ENCODE measurements at places on chromosomes 5 and 9.

GRCh38 chr9:73577848-73578247 is 426.2 kb downstream of the ANXA1 start:
- peak; percentile 36 for DNase-seq

GRCh38 chr5:74367241-74367733 is 273.2 kb downstream of the ENC1 start:
- DNase-seq, result no peak

DNA sequence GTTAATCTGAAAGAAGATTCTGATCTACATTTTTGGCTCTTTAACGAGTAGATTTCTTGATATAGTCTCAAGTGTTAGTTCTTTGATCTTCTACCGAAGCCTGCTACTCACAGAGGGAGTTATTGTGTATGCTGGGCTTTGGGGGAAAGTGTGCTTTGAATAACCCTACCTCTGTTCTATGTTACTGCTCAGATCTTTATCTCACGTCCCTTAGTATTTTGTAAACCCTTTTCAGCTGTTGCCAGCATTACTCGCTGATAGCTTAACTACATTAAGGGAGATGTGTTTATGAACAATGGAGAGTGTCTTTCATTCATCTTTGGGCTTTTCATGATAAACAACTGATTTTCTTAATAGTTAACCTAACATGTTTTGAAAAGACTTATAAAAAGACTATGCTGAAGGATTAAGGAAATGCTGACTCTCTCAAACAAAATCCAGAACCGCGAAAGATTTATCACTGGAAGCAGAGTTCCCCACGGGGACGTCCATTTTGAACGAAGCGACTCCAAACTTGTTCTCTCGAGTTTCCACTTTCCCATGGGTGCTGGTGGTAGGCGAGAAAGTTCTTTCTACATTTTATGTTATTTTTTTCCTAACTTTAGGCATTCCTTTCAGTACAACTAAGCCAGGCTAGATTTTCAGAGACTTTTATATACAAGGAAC is 27.9 kb upstream of the ALDH1A1 start:
- DNase-seq, result no peak

- no peak for DNase-seq
Observed at GRCh38 chr5:129508606-129509005, 48.5 kb downstream of the ADAMTS19 start.

GRCh38 chr9:124520206-124520596 is 13.0 kb upstream of the NR5A1 start:
- peak; percentile 17 for DNase-seq

- no peak for DNase-seq
Observed at GRCh38 chr9:15277400-15278090, 29.5 kb downstream of the TTC39B start.

DNA sequence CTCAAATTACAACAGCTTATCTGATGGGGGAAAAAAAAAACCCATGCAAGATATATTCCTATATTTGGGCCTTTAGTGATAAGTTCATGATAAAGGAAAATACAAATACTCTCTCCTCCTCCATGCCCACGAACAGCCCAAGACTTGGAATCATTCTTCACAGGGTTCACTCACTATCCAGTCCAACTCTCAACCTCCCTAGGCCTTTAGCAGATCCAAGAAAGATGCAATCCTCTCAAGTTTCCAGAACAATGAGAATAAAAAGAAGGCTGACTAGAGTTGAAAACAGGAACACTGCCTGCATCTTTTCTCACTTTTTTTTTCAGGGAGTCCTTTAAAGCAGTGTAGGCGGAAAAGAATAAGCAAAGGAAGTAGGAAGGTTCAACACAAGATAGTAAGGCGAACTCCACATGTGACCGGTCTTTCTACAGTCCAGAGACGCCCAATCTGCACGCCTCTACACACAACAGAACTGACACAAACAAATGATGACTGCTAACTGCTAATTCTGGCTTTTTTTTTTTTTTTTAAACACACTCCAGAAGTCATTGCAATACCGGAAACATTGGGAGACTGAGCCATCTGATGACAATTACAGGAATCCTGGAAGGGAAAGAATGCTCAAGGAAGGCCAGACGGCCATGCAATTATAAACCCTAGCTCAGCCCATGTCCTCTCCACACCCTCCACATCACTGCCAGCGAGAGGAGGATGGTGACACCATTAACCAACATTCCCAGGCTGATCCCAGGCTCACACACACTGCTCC is 75.4 kb downstream of the BNC2 start:
- DNase-seq, result no peak

DNA sequence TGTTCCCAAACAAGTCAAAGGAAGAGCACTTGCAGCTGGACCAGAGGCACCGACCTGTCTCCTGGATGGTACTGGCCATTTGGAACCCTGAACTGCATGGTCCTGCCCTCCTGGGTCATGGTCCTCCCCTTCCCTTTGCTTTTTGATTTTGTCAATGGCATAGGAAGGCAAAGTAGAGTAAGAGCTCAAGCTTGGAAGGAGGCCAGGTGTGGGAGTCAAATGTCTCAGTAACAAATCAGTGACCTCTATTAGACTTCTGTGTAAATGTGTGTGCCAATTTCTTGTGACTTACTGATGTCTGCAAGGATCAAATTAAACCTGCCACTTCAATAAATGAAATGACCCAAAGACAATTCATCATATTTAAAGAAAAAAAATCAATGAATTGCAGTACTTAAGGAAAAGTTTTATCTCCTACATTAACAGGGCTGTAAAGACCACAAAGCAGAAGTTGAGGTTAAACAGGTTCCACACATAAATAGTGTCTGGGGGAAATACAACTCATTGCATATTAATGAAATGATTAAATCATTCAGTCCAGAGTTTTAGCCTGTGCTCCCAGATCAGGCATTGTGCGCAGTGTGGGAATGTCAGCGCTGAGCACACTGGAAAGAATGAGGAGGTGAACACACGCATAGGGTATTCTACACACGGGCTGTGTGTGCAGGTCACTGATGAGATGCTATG is 32.7 kb downstream of the OSMR start:
- DNase-seq, result no peak

DNA sequence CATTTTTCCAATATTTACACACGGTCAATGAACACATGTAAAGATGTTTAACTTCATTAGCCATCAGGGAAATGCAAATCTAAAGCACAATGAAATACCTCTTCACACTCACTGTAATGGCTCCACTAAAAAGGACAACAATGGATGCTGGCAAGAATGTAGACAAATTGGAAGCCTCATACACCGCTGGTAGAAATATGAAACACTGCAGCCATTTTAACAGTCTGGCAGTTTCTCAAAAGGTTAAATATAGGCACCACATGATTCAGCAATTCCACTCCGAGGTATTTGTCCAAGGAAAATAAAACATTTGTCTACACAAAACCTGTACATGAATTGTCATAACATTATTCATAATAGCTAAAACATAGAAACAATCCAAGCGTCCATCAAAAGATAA is 20.0 kb downstream of the RNF145 start:
- DNase-seq, result no peak

- no peak for DNase-seq
Observed at GRCh38 chr9:129954868-129955550, 88.0 kb downstream of the FNBP1 start.

Data from head of caudate nucleus (tissue), 42 donors.